Naive thymus-derived CD8-positive, alpha-beta T cell (primary cell): ENCODE measurements at places on chromosomes 6 and 20. TPM values are rescaled to one million over a fixed set of nuclear protein-coding genes. Genes with fewer than 3 reads are reported as not detected.

DNA sequence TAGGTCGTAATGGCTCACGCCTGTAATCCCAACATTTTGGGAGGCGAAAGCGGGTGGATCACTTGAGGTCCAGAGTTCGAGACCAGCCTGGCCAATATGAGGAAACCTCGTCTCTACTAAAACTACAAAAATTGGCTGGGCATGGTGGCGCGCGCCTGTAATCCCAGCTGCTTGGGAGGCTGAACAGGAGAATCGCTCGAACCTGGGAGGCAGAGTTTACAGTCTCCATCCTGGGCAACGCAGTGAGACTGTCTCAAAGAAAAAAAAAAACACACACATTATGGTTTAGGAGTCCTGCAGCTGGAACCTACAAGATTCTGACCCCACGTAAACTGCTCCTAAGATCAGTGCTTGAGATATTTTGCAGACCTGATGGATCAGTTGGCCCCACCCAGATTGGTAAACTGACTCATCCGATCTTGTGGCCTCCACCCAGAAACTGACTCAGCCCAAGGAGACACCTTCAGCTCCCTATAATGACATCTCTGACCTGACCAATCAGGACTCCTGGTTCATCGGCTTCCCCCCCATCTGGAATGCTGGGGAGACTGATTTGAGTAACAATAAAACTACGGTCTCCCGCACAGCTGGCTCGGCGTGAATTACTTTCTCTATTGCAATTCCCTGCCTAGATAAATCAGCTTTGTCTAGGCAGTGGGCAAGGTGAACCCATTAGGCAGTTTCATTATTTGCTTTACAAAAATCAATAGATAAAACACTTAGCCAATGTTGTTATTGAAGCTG lies 96.2 kb upstream of the BTN3A2 start:
- no peaks in the 10 kb centered on the region for H3K27me3 ChIP-seq
- DNase-seq: no peak
- peaks cover 16% of the 10 kb centered on the region for H3K4me1 ChIP-seq
- H3K27ac ChIP-seq: no peak overlapping the region

GRCh38 chr20:59331721-59332329 lies 31.4 kb downstream of the EDN3 start:
- H3K27ac ChIP-seq: no peak overlapping the region
- peaks cover 13% of the 10 kb centered on the region for H3K27me3 ChIP-seq
- H3K36me3 ChIP-seq: no peaks in the 10 kb centered on the region
- H3K4me1 ChIP-seq: no peaks in the 10 kb centered on the region
- DNase-seq: no peak
- no peak overlapping the region for H3K4me3 ChIP-seq

The ENPP1 gene
- total RNA-seq: 0.11 TPM

DNA sequence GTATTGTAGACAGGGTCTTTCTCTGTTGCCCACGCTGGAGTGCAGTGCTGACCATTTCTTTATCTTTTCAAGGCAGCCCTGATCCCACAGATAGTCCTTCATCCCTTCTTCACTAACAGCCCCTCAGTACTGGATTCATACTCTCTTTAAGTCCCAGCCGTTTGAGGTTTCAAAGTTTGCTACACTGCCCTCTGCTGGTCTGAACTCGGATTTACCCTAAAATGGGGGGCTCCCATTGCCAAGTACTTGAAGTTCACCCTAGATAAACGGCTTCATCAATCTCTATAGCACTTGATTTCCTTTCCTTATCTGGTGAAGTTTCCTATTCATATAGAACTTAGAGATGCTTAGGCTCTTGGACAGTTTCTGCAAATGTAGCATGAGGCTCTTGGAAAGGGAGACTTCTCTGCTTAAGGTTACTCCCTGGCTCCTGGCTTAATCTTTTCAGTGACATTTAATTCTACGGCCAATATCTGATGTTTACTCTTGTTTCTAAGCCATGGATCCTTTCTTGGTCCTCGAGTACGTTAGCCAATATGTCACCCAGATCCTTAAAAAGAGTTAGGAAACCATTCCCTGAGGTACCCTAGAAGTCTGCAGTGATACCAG lies 21.4 kb upstream of the PREP start:
- no peak overlapping the region for H3K27ac ChIP-seq
- H3K36me3 ChIP-seq: no peaks in the 10 kb centered on the region
- H3K27me3 ChIP-seq: no peaks in the 10 kb centered on the region

GRCh38 chr6:24640166-24640565 lies 5.8 kb downstream of the KIAA0319 start:
- no peak overlapping the region for H3K27ac ChIP-seq
- DNase-seq: no peak
- peaks cover 31% of the 10 kb centered on the region for H3K27me3 ChIP-seq

GRCh38 chr6:132405143-132405915 lies 4.1 kb upstream of the MOXD1 start:
- H3K27me3 ChIP-seq: peaks cover 52% of the 10 kb centered on the region
- no peak overlapping the region for H3K27ac ChIP-seq
- peaks cover 10% of the 10 kb centered on the region for H3K4me1 ChIP-seq
- H3K4me3 ChIP-seq: no peak overlapping the region
